ENCODE measurements at places on chromosomes 16 and 17.

GRCh38 chr16:66007717-66008116 lies 358.8 kb upstream of the CDH5 start:
- no peak for DNase-seq

- no peak for DNase-seq
These were observed 60.4 kb upstream of the MRC2 start for GRCh38 chr17:62566996-62567578.

GRCh38 chr17:80869481-80870145 lies 122.0 kb upstream of the CHMP6 start:
- no peak for DNase-seq

DNA sequence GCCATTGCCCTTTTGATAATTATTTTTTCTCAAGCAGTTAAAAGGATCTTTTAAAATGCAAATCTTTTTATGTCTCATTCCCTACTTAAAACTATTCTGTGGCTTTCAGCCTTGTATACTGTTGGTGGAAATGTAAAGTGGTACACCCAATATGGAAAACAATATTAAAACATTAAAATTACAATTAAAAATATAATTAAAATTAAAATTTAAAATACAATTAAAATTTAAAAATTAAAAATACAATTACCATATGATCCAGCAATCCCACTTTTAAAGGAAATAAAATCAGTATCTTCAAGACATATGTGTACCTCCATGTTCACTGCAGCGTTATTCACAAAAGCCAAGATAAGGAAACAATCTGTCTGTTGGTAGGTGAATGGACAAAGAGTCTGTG lies 340.8 kb upstream of the TOM1L1 start:
- DNase-seq: no peak

DNA sequence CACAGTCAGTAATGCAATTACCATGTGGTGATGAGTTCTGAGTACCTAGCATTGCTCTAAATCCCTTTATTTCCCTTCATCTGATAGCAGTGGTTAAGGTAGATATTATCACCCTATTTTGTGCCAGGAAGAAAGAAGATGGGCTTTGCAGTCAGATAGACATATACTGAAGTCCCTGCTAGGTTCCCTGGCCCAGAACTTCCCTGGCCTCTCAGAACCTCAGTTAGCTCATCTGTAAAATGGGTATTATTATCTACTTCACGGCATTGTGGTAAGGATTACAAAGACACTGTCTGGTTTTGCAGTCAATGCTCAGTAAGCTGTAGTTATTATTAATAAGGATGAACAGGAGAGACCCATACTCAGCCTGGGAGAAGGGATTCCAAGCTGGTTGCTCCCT lies 4.6 kb upstream of the CRYBA1 start:
- DNase-seq: no peak

- no peak for DNase-seq
These were observed 287.9 kb downstream of the CPPED1 start for GRCh38 chr16:12515746-12516145.

- DNase-seq: peak; percentile 12
These were observed 9.0 kb upstream of the GGA2 start for GRCh38 chr16:23519282-23519681.

- DNase-seq: no peak
These were observed 313.8 kb downstream of the C16orf95 start for GRCh38 chr16:87003414-87003755.

GRCh38 chr16:75485230-75486013 lies 9.8 kb downstream of the CHST6 start:
- DNase-seq: no peak

DNA sequence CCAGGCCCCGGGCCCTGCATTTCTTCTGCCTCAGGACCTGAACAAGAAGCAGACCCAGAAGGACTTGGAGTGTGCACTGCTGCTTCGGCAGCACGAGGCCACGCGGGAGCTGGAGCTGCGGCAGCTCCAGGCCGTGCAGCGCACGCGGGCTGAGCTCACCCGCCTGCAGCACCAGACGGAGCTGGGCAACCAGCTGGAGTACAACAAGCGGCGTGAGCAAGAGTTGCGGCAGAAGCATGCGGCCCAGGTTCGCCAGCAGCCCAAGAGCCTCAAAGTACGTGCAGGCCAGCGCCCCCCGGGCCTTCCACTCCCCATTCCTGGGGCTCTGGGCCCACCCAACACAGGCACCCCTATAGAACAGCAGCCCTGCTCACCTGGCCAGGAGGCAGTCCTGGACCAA lies 9.2 kb downstream of the HIRIP3 start:
- no peak for DNase-seq
